ENCODE measurements at places on chromosomes 13 and 19.

GRCh38 chr19:46919324-46919723 lies 58.5 kb downstream of the ARHGAP35 start:
- no peak for DNase-seq

DNA sequence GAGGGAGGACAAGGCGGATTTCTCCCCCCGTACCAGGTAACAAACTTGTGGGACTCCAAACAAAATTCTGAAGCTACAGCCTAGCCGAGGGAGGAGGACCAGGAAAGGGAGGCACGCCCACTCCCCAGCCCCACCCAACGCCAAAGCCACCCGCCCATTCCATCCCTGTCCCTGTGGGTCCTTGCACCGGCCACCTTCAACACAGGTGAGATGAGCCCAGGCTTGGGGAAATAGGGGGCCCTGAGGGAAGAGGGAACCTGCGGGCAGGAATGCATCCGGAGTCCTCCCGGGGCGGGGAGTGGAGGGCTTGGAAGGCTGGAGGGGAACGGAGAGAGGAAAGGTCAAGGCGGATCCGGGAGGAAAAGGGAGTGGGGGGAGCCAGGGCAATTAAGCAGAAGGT lies at the start of gene BEST2:
Gene BEST2, plus strand, starts transcription at position 157 of the 400 bp plus-strand sequence. CDS start 802 bp downstream, outside the sequence.
- DNase-seq, result no peak

DNA sequence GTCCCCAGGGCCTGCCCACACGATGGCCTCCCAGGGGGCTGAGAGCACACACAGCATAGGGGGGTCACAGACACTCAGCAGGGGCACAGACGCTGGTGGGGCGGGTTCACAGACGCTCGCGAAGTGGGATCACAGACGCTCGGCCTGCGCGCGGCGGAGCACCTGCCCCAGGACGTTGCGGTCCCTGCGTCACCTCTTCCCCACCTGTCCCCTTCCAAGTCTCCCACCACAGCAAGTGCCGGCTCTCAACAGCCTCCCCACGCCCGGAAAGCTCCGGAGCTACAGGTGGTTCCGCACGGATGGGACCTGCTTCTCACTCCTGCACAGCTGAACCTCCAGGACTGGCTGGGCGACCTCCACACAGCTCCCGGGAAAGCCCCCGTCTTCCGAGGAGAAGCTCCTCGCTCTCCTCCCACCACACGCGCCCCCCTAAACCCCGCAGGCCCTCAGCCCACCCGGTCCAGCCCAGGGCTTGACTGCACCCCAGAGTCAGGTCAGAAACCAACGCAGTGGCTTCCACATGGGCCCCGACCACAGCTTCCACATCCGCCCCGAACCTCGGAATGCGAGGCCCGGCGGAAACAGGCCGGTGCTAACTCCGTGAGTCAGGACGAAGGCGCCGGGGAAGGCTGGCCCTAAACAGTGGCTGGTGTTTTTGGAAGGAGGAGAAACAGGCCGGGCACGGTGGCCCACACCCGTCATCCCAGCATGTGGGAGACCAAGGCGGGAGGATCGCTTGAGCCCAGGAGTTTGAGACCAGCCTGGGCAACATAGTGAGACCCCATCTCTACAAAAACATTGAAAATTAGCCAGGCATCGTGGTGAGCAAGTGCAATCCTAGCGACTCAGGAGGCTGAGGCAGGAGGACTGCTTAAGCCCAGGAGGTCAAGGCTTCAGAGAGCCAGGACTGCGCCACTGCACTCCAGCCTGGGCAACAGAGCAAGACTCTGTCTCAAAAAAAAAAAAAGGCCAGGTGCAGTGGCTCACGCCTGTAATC lies 16.5 kb downstream of the BTBD2 start:
- DNase-seq, result no peak

- no peak for DNase-seq
Observed at GRCh38 chr13:35631666-35632065, 155.2 kb upstream of the MAB21L1 start.

- DNase-seq, result peak; percentile 44
Observed at GRCh38 chr13:42377640-42378382, 105.9 kb downstream of the AKAP11 start.

GRCh38 chr13:36612230-36612629 lies 61.6 kb upstream of the SERTM1 start:
- DNase-seq, result no peak

GRCh38 chr13:48535766-48536165 lies 2.9 kb upstream of the RCBTB2 start:
- DNase-seq, result peak; percentile 95

DNA sequence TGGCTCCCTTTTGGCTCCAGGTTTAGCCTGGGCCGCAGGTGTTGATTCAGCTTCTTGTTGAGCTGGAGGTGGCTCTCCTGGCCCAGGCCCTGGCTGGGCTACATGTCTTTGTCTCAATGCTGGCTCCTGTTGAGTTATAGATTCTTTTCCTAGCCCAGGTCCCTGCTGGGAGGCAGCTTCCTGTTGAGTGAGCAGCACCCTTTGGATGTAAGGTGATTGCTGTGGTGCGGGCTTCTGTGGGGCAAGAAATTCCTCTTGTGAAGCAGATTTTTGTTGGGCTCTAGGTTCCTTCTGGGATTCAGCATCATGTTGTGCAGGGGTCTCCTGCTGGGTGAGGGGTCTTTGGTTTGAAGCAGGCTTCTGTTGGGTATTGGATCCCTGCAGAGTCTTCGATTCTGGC lies 545 bp downstream of the LIPE start:
- no peak for DNase-seq

DNA sequence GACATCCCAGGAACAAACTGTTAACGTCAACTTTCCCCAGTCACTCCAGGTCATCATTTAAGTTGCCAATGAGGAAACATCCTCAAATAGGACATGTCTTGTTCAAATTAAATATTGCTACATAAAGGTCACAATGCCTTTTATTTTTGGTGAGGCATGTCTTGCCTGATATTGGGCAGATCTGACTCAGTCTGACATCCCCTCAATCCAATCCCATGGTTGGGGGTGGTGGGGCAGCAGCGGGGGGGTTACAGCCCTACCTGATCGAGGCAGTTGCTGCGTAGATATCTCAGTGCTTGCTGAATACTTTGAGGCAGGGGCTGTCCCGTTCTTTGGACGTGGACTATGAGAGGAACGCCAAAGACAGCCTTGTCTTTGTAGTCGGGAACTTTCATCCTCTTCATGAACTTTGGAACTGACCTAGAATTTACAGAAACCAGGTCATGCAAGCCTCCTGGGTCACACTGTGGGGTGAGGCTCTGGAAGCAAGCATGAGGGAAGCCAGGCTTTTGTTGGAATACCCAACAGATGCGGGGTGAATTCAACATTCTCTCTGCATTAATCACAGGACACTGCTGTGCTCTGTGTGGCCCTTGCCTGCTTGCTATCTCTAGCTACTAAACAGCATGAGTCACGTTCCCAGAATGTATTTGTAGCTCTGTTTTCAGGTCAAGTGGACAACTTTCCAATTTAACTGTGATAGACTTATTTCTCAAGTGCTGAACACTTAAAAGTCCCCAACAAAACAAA lies 109.8 kb downstream of the KL start:
- DNase-seq, result no peak

DNA sequence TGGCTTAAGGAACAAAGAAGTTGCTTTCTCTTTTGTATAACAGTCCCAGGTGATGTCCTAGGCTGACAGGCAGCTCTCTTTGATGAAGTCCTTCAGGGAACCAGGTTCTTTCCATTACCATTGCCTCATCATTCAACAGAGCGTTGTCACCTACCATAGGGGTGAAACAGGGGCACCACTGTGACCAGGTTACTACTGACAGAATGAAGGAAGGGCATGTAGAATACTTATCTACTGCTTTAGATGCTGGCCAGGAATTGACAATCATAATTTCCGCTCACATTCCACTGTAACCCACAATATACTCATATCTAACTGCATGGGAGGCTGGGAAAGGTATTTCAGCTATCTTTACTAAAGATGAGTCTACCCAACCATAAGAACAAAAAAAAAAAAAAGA lies 148.0 kb upstream of the FNDC3A start:
- no peak for DNase-seq

- no peak for DNase-seq
Observed at GRCh38 chr13:107441279-107441678, 774.1 kb downstream of the LIG4 start.

- DNase-seq, result peak; percentile 45
Observed at GRCh38 chr13:82766732-82767321, 1115.4 kb downstream of the SLITRK1 start.

DNA sequence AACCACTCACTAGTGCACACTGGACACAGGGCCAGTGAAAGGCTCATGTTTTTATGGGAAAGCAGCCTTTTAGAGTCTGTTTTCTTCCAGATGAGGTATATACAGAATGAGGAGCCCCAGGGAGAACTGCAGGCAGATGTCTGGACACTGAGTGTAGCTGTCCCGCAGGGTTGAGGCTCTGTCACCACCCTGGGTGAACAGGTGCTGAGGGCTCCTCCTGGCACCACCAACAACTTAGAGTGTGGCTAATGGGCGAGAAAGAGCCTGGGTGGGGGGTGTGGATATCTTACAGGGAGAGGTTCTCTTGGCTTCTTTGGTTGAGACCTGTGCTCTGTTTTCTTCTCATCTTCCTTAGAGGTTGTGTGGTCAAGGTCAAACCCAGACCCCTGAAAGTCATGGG lies 202.1 kb upstream of the GPR12 start:
- DNase-seq, result no peak

DNA sequence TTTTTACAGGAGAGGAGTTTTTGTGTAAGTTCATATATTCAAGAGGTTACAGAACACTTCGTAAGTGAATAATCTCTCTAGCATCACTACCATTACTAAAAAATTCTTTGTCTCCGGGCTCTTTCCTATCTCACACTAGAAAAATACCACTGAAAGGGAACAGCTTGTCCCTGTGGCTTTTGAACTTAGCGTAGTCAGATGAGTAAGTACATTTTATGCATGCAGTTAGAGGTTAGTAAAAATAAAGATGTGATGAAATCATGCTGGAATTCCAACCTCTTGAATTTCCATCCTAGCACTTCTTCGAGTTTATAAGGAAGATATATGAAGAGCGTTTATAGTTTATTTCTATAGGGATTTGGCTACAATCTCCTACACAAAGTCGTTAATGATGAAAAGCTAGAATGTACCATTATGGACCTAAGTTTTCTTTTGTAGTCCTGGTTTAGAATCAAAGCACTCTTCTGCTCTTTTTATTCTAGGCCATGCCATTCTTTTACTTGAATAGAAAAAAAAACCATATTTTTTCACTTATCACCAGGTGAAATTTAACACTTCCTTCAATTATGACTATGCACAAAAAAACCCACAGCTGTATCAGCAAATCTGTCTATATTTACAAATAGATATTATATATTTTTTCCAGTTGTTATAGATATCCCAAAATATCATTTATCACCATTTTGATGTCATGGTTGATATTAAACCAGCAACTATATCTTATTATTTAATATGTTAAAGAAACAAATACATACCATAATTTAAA lies 139.9 kb upstream of the PCDH9 start:
- no peak for DNase-seq

GRCh38 chr19:55097864-55098715 lies 19.3 kb downstream of the PPP1R12C start:
- peak; percentile 88 for DNase-seq

- no peak for DNase-seq
Observed at GRCh38 chr13:87884884-87885283, 213.7 kb downstream of the SLITRK5 start.

DNA sequence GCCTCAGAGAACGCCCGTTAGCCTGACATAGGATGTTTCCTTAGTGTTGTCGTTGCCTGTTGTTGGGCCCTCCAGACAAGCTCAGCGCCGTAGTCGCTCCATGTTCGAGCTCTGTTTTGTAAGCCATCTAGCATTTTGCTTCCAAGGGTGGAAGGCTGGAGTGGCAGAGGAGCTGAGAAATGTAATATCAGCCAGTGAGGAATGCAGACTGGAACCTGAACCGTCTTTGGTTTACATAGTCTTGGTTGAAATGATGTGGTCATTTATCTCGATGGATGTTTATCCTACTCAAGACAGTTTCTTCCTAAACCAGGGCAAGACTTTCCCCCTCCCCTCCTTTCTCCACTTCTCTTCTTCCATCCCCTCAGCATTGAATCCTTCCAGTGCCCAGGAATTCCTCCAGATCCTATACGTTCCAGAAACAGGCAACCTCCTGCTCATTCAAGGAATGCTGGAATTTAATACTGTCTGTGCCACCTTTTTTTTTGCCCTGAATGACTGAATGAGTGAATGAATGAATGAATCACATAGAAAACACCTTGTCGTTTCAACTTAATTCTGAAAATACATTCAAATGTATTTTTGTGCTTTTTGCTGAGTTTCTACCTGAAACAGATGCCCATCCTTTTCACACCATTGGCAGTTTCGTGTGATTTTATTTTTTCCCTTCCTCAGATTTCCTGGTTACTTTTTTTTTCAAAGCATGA lies 109.5 kb upstream of the MBNL2 start:
- DNase-seq, result no peak

GRCh38 chr13:63435667-63436324 lies 2020.1 kb upstream of the PCDH20 start:
- no peak for DNase-seq

DNA sequence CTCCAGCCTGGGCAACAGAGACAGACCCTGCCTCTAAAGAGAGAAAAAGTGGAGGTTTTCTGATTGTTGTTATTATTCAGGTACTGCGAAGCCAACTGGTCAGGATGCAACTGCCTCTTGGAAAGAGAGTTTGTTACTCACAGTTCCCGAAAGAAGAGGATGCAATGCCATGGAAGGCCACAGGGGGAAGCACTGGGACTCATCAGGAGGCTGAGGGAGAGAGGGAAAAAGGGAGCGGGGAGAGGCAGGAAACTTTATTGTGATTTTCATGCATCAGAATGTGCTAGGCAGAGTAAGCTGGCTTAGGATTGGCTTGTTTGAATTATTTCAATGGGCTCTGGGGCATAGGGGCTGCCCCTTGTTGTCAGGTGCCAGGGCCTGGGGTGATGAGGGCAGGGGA lies 27.6 kb downstream of the MYO9B start:
- DNase-seq, result peak; percentile 63

GRCh38 chr19:7230826-7231225 lies 63.4 kb downstream of the INSR start:
- no peak for DNase-seq

GRCh38 chr13:78183732-78184131 lies 265.1 kb upstream of the EDNRB start:
- DNase-seq, result no peak

DNA sequence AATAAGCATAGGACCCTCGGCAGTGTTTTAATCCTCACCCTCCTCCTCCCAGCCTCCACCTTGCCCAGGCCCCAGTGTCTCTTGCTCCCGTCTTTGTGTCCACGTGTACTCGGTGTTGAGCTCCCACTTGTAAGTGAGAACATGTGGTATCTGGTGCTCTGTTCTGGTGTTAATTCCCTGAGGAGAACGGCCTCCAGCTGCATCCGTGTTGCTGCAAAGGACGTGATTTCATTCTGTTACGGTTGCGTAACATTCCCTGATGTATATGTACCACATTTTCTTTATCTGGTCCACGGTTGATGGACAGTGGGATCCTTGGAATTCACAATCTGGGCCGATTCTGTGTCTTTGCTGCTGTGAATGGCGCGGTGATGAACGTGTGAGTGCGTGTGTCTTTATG lies 44.7 kb upstream of the TFDP1 start:
- no peak for DNase-seq
